ENCODE measurements at places on chromosomes 2 and 18. TPM values are rescaled to one million over a fixed set of nuclear protein-coding genes. Genes with fewer than 3 reads are reported as not detected.

GRCh38 chr2:150296770-150297546 lies 190.5 kb downstream of the RND3 start:
- no peak for DNase-seq

DNA sequence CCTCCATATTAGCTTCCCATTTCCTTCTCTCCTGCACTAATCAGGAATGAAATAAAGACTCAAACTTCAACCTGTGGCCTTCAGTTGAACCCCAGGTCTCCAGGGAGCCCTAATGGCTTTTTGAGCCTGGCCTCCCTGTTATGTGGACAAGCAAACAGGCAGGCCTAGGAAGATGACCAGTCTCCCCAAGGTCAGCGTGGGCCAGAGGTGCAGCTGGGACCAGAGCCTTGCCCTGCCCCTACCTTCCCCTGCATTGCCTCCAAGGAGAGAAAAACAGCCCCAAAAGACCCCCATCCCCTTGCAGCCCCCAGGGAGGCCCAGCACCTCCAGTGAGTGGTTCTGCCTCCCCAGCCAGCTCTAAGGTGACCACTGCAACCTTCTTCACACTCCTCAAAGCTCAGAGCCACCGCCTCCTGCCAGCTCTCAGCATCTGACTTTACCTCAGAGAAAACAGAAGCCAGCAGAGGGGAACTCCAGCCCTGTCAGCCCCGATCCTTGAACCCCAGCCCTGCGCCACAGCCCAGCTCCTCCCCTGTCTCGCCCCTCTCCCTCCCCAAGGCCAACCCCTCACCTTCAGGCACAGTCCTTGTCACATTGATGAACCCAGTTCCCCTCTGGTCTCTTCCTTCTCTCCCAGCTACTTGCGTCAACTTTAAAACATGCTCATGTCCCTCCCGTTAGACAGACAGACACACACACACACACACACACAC lies 59.5 kb upstream of the ID2 start:
- no peak for DNase-seq

DNA sequence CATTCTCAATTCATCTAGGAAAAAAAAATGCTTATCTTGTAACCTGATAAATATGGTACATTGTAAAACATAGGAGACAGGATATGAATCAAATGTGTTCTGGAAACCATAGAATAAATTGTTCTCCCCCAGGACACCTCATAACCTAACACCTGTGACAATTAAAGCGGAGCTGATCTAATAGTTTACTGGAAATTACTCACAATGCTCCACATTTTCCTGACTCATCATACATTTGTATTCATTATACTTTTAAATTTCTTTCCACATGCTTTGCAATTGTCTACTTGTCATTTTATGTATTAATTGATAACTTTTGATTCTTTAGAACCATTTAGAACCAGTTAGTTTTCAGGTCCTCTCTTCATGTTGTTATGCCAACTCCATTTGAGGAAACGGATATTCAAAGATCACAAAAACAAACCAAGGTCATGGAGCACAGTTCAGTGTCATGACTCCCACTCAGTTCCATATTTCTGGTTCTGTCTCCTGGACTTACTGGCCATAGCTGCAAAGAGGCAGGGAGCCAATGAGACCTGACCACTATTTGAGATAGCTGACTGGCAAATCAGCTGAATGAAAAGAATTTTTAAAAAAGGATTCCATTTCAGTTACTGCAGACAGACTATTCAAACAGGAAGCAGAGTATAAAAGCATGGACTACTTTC lies 128.5 kb downstream of the CALCRL start:
- no peak for DNase-seq

DNA sequence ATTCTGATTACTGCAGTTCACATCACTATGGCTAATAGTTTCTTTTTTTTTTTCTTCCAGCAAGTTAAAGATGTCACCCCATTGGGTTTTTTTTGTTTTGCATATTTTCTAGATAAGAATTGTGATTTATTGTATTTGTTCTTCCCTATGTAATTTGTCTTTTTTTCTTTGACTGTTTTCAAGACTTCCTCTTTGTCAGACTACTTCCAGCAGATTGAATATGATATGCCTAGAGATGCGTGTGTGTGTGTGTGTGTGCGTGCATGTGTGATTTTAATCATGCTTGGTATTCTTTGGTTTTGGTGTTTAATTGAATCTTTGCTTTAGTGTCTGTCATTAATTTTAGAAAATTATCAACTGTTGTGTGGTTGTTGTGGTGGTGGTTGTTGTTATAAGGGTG lies 166.7 kb upstream of the SLC39A10 start:
- DNase-seq, result no peak

AQP12A gene
- total RNA-seq, result not detected

B3GNT7 gene
- not detected for total RNA-seq

PTPRM gene
- 14.0 TPM for total RNA-seq

ANKRD30B gene
- total RNA-seq, result not detected
